GM03348 (cell line): ENCODE measurements at places on chromosomes 1 and 21.

DNA sequence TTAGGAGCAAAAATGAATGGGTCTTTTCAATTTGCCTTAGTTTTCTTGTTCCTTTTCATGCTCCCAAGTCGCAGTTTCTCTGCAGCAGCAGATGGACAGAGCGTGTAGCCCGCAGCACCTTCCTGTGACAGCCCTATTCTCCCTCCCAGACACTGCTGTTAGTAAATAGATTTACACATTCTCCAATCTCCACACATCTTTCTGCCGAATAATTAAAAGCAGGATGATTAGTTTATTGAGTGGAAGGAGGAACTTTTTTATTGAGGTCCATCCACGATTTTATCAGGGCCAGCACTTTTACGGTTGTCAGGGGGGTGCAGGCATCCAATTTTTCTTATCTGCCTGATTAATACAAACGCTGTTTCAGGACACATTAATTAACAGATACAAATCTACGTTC is 98.2 kb upstream of the USH2A start:
- DNase-seq, result no peak

DNA sequence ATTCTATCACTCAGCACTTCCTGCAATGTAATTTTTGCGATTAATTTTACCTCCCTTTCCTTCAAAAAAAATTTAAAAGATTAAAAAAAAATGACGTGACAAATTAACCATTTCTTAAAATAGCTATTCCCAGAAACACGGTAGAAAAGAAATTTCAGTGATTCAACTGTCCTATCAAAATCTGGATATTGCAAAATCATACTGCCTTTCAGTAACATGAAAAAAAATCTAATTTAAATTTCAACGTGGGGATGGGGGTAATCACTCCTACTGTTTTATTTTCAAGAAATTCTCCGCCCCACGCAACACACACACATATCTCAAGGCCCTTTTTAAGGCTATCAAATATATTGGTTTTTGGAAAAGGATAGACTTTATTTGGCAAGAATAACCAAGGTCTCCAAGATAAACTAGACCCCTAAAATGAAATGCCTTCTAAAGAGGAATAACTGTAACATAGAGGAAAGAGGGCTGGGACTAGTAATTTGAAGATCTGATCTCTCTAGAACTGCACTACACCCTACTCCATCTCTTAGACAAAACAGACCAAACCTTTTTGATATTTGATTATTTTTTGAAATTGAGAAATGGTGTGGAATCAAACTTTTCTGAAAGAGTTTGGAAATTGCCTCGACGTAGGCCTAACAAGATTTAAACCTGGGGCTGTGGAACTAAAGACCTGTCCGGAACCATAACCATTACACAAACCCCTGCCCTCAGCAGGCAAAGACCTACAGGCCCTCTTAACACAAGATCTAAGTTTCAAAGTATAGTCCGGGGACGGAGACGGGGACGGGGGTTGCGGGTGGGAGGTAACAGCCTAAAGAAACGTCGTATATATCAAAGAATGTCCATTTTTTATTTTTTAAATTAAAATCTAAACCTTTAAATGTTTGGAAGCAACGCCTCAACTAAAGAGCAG is 941 bp downstream of the ARNT start:
- peak; percentile 12 for DNase-seq

DNA sequence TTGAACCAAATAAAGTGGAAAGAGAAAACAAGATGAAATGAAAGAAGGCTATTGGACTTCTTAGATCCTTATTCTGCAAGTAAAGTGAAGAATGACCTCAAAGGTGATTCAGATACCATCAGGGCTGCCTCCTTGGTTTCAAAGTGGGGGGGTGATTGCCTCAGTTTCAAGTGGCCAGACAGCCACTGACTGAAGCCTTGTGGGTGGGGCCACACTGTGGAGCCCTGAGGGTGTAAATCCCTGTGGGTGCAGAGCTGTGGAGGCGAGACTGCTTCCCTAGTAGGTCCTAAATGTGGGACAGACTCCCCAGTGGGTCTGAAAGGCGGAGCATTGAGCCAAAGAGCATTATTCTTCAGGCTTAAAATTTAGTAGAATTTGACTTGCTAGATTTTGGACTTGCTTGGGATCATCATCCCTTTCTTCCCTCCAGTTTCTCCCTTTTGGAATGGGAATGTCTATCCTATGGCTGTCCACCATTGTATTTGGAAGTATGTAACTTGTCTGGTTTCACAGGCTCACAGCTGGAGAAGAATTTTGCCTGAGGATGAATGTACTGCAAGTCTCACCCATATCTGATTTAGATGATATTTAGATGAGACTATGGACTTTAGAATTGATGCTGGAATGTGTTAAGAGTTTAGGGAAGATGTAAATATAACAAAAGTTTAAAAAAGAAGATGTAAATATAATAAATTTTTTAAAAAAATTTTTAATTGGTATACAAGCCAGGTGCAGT is 71.6 kb upstream of the SOX13 start:
- no peak for DNase-seq

GRCh38 chr1:42938645-42939615 is 19.7 kb downstream of the SLC2A1 start:
- DNase-seq, result no peak

GRCh38 chr1:18557621-18558465 is 72.8 kb upstream of the PAX7 start:
- peak; percentile 30 for DNase-seq

- DNase-seq, result no peak
Measured at GRCh38 chr1:198880397-198880796, 241.6 kb downstream of the PTPRC start.

- no peak for DNase-seq
Measured at GRCh38 chr1:168431882-168432281, 111.9 kb downstream of the XCL2 start.

DNA sequence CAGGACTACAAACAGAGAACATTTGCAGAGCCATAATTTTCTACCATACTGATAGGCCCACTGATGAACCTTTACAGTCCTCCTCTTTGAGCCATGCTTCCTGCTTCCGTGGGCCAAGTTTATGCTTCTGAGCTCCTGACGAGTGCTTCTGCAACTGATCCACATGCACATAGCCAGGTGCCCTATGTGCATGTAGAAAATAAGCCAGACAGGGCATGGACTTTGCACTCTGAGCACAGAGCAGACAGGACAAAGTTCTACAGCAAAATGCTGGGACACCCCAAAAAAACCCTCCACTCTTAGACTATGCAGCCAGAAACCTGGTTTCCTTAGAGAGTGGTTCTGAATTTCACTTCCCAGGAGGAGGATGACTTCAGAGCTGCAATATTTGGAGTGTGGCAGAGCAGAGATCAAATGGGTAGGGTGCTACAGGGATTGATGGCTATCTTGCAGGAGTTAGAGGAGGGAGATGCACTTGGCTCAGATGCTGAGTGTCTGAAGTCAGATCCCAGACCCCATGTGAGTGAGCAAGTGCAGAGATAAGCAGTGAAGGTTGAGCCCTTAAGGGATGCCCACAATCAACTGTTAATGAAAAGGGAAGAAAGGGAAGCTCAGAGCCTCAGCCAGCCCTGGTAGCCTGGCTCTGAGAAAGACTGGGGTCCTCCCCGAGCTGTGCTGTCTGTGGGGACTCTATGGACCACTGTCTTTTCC is 230.9 kb downstream of the DUSP10 start:
- DNase-seq, result no peak

DNA sequence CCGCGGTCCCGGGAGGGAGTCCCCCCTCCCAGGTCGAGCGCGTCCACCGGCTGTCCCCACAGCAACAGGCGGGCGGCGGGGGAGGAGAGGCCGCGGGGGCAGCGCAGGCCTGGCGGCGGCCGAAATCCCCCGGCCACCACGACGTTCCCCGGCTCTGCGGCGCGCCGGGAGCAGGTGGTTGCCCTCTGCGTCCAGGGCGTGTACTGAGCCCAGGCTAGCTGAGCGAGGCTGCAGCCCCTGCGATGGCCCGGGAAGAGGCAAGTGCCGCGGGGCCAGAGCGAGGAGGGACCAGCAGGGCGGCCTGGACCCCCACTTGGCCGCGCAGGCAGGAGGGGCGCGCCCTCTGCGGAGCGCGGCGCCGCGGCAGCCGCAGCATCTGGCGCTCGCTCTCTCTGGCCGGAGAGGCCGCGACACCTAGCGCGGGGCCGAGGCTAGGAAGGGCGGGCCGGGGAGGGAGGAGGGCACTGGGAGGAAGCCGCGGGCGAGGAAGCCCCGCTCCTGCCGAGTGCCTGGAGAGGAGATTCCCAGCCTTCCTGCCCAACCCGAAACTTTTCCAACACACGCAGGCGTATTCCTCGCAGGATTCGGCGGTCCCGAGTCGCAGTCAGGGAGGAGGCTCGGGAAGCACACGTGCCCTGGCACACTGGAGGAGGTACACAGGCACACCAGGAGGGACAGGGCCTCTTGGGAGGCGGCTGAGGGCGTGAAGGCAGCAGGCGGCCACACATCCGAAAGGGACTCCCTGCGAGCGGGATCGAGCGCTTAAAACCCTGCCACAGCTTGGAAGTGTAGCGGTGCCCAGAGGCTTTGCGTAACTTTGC is 4.9 kb upstream of the PROX1 start:
- no peak for DNase-seq

DNA sequence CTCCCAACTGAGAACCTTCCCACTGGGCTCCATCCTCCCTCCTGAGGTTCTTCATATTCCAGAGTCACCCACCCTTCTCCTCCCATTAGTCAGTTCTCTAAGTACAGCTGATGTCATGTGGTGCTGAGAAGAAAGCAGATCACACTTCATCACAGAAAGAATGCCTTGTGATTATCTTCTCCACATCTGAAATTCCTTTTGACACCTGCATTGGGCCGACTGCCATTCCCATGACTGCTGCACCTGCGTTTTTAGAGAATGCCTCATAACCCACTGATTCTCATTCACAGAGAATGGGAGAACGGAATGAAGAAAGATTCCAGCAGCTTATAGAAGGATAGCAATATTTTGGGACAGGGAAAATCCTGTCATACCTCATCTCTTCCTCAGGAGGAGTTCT is 14.3 kb downstream of the LEPR start:
- DNase-seq, result no peak

DNA sequence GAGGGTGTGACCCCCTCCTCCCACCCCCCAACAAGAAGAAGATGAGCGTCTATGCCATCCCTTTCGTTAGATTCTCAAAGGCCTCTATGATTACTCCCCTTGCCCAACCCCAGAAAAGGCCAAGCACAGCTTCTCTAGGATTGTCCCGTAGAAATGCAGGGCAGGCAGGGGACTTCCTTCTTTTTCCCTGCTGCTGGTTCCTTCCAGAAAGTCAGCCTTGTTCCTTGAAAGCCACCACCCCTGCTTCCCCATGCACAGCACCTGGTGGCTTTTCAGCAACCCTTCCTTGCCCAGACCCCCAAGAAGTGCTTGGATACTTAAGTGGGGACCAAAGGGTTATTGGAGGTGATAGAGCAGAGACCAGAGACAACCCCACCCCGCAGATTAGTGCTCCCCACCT is 75.1 kb downstream of the ARHGEF10L start:
- DNase-seq, result no peak

- DNase-seq, result no peak
Measured at GRCh38 chr21:44072111-44072510, 35.1 kb upstream of the PWP2 start.

DNA sequence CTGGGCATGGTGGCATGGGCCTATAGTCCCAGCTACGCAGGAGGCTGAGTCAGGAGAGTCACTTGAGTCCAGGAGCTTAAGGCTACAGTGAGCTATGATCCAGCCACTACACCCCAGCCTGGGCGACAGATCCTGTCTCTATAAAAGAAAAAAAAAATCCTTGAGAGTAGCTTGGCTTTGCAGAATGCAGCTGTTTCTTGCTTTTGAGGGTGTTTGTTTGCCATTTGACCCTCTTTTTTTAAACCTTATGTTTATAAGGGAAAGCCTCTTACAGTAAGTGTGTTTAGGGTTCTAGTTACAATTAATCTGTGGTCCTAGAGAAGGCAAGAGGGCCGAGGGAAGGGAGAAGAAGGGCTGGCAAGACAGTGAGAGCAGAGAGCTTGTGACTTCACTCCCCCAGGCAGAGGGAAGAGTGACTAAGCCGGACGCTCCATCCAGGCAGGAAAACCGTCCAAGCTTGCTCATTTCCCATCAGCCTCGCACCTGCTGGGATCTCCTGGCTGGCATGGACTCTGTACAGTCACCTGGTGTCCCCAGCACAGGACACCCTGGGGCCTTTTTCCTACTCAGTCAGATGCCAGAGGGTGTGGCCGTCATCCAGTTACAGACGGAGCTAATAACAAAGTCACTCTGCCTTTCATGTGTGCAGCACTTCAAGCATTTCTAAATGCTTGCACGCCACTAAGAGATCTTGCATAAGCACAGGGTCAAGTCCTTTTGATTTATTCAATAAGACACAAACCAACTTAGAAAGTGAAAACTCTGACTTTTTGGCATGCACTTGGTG is 55.5 kb upstream of the PSEN2 start:
- peak; percentile 77 for DNase-seq

GRCh38 chr1:54335755-54336108 is 70.5 kb downstream of the SSBP3 start:
- DNase-seq, result peak; percentile 93

GRCh38 chr21:21003701-21004100 is 5.5 kb downstream of the NCAM2 start:
- peak; percentile 22 for DNase-seq

GRCh38 chr1:218592688-218593087 is 247.6 kb downstream of the TGFB2 start:
- DNase-seq, result peak; percentile 31

- DNase-seq, result no peak
Measured at GRCh38 chr1:44803312-44804095, 3.3 kb downstream of the PLK3 start.

DNA sequence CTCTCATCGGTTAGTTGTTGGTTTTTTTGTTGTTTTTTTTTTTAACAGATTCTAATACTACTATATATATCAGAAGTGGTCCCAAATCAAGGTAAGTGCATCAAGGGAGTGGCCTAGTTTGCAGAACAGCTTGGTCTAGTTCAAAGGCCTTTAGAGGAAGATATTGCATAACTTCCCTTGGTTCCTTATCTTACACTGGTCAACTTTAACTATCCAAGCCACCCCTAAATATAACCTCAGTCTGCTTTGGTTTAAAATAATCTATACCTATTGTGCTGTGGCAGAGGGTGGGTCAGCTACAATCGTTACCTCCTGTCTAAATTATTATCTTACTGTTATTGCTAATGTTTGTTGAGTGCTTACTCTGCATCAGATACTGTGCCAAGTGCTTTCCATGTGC is 6.9 kb downstream of the S100A12 start:
- DNase-seq, result no peak

DNA sequence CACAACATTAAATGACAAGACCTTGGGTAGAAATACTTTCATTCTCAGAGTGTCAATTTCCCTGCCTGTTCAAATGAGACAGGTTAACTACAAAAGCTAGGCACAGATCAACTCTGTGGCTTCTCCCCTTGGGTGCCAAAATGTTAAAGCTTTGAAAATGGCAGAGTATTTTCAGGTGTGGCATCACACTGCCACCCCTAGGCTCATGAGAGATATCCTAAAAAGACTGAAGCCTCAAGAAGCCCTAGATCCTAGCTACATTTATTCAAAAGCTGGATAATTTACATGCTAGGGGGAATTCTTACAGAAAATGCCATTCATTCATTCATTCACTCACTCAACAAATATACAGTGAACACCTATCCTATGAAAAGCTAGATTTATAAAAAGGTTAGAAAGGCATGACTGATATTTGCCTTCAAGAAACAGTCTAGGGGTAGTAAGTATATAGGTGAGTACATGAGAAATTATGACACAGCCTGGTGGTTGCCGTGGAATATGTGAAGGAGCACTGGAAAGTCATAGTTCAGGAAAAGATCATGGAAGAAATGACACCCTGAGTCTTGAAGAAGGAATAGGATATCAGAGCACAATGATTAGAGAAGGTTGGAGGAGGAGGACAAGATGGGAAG is 15.9 kb upstream of the RAB4A start:
- no peak for DNase-seq

GRCh38 chr1:47433477-47434050 is 4.3 kb upstream of the FOXD2 start:
- no peak for DNase-seq
